ENCODE measurements at places on chromosomes 1 and 21.
A peak's percentile ranks its signal among the peaks of the same experiment; 100 is the strongest.

DNA sequence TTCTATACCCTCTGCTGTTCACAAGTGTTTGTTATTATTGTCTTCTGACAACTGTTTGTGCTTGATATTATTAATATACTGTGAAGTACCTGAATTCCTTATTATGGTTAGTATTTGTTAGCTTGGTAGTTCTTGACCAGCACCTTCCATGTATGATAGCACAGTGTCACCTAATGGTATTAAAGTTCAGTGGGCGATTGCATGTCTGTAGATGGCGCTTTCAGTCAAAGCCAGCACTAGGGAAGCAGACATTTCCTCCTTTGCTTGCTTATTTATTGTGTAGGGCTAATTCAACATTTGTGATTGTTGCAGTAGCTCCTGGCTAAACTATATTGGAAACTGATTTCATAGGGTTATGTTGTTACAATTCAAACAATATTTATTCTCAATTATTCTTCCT, 218.0 kb downstream of the ZP4 start:
- peak; percentile 46 for DNase-seq

GRCh38 chr21:16945580-16945979, 567.3 kb upstream of the CXADR start:
- no peak for DNase-seq

DNA sequence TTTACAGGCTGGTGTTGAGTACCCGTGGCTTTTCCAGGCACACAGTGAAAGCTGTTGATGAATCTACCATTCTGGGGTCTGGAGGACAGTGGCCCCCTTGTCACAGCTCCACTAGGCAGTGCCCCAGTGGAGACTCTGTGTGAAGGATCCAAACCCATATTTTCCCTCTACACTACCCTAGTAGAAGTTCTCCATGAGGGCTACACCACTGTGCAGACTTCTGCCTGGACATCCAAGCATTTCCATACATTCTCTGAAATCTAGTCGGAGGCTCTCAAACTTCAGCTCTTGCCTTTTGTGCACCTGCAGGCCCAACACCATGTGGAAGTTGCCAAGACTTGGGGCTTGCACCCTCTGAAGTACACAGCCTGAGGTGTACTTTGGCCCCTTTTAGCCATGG, 227.8 kb downstream of the BACH1 start:
- no peak for DNase-seq

DNA sequence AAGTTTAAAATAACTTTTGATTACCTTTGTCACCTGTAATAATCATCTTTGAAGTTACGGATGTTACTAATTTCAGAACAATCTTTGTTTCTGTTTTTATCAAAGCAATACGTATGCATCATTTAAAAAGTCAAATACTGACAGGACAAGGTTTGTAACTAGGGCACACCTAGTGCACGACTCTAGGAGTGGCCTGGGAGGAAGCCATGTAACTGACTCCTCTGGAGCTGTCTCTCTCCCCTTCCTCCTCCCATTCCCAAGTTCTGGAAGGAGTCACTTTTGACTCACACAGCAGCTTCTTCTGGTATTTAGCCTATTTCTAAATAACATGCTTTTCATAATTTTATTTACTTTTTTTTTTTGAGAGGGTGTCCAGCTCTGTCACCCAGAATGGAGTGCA, 11.8 kb upstream of the RAP1GAP start:
- no peak for DNase-seq

DNA sequence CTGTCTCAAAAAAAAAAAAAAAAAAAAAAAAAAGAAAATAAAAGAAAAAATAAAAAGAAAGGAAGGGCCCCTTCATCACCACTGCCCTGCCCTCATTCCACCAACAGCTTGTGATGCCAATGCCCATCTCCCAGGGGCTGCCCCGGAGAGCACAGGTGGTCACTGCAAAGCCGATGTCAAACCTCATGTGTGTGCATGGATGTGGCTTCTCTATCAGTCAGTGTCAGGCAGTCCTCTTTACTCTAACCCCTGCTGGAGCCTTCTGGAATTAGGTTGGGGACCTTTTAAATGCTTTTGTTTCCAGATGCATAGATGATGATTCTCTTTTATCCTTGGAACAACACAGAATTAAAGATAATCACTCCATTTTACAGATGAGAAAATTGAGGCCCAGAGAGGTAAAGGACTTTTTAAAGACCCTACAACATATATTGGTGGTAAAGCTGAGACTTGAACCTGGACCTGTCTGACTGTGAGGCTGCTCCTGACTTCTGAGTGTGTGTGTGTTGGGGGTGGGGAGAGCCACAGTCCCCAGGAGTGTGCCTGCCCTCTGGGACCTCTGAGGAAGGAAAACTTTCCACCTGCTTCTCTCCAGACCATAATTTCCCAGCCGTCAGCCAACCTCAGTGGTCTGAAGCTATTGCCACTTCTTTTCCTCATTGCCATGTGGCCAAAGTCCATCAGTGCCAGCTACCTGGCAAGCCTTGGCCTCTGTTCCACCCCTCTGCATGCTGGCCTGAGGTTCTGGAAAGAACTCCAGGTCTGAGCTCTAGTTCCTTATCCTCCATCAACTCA, 3.0 kb upstream of the TMEM54 start:
- no peak for DNase-seq

- DNase-seq: no peak
Observed at GRCh38 chr1:10575616-10576015, 100.9 kb downstream of the PEX14 start.

GRCh38 chr1:187143783-187144182, 315.0 kb downstream of the PLA2G4A start:
- DNase-seq: no peak

- DNase-seq: no peak
Observed at GRCh38 chr21:45858180-45858579, 123.4 kb upstream of the COL6A1 start.

- no peak for DNase-seq
Observed at GRCh38 chr21:25191141-25191540, 416.1 kb downstream of the MRPL39 start.

- no peak for DNase-seq
Observed at GRCh38 chr1:152777510-152778137, 2.7 kb downstream of the LCE1F start.

DNA sequence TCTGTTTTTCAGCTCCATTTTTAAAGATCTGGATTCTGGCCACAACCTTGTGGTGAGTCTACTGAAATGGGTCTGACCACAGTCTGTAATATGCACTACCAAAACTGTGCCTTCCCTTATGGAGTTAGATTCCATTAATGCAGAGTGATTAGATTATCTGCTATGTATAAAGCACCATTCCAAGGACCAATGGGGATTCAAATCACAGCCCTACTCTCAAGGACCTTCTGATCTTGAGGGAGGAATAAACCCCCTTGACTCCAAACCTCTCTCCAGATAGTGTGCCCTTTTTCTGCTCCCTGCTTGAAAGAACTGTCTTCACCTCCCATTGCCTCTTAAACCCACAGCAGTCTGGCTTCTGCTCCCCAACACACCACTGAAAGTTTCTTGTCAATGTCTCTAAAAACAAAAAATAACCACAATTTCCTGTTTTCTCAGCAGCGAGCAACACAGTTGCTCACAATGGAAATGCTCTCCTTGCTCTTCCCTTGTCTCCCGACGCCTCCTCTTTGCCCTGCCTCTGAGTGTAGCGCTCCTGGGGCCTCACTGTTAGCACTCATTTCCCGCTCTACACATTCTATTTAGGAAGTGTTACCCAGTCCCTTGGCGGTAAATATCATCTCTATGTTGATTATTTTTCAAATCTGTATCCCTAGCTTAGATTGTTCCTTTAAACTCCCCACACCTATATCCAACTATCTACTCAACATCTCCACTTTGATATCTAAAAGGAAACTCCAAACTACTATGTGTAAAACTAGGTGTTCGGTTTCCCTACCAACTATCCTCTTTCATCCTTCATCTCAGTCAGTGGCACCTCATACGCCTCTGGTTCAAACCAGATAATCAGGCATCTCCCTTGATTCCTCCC, 13.6 kb downstream of the PCNX2 start:
- no peak for DNase-seq

DNA sequence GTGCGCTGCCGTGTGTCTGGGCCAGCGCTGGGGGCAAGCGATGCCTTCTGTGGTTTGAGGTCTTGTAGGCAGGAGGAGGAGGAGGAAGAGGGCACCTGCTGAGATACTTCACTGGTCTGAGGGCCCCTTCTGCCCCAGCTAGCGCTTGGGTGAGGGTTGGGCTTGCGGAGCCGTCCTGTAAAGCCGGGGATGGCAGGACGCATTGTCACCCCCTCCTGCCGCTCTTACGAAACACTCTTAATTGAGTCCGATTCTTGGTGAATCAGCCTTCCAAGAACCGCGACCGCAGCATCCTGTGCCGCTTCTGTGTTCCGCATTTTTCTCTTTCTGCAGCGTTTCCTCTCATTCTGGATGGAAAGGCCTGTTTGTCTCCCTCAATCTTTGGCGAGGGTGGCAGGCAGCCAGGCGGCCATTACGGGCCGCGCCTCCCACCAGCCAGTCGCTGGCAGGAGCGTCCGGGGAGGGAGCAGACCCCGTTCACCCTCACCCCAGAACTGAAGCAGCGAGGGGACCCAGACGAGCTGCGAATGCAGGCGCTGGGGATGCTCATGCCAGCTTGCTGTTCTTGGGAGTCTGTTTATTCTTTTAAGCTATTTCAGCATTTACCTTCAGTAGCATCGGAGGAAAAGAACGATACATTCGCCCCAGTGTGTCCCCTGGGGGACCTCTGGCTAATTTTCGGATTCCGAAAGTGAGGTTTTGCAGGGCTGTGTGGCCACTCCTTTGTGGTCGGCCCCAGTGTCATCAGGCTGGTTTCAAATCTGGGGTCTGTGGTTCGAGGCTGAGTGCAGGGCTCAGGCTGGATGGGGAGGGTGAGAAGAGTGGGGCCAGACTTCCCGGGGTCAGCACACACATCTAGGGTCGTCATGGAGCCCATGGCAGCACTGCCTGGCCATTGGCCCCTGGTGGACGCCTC, 62.7 kb downstream of the SKI start:
- DNase-seq: no peak

DNA sequence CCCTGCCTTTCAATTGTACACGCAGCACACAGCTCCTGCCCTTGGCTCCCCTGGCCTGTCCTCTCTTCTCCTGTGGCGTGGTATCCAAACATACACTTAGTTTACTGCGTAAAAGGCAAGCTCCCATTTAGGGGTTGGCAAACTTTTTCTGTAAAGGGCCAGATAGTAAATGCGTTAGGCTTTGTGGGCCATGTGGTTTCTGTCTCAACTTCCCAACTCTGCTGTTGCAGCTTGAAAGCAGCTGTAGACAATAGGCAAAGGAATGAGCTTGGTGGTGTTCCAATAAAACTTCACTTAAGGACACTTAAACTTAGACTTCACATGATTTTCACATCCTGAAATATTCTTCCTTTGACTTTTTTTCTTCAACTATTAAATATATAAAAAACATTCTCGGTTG, 63.3 kb downstream of the RHOU start:
- DNase-seq: no peak

DNA sequence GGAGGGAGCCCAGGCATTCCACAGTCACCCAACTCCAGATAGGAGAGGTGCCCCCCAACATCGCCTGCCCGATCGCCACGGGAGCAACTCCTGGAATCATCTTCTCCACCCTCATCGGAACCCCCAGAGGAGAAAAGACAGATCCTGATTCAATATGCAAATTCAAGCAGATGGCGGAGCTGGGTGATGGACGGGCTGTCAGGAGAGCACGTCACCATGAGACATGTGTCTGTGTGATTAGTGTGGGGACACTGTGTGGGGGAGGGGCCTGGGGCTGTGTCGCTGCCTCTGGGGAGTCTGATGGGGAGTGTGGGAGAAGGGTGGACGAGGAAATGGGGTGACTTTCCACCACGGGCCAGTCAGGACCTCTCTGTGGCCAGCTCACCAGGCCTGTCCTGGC, 90.2 kb upstream of the CSF3R start:
- no peak for DNase-seq

DNA sequence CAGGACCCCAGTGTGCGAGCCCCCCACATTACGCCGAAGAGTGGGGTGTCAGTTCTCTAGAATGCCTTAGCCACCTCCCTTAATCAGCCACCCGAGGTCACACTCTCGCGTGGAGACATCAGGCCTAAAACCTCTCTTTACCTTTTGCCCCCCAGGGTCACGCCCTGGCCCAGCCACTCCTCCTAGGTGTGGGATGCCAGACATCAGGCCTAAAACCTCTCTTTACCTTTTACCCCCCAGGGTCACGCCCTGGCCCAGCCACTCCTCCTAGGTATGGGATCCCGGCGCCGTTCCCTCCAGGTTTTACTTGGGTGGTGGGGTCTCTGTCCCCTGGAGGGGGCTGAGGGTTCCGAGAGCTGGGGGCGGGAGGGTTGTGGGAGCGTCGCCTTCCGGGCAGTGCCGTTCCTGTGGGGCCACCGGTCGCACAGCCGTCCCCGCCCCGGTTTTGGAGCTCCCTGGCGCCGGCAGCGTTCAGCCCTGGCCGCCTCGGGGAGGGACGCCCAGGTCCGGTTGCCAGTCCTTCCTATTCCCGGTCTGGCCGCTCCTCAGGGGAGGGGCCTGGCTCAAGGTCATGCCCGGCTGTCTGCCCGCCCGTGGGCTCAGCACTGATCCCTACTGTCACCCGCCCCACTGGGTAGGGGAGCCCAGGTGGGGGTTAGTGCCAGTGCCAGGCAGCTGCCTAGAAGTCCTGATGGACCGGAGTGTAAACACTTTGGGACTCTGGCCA, 882 bp downstream of the VPS13D start:
- DNase-seq: no peak

DNA sequence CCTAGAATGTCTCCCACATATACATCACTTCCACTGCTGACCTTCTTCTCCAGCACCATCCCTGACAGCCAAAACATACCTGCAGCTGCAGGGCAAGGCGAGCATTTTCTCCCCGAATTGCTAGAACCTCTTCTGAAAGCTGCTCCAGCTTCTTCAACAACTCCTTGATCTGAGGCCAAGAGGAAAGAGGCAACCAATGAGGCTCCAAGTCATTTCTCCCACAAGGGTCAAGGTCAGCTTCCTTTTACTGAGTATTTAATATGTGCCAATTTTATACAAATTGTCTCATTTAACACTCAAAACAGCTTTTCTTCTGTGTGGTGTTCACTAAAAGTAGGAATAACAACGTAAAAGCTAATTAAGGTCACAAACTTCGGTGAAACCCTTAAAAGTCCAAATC, 9.4 kb upstream of the PIAS3 start:
- no peak for DNase-seq

DNA sequence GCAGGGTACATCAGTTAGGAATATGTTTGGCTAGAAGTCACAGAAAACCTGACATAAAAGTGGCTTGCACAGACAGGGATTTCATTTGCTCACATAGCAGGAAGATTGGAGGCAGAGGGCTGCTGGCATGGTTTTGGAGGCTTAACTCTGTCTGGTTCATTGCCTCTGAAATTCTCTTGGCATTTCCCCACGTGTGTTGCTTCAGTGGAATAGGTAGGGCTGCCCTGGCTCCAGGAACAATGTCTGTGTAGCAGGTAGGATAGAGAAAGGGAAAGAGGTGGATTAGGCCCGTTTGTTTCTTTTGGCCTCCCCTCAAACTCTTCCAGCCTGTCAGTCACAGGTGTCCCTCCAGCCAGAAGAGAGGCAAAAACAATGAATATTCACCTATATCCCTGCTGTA, 20.5 kb upstream of the SIPA1L2 start:
- DNase-seq: no peak

GRCh38 chr1:119103764-119104163, 36.7 kb downstream of the WARS2 start:
- no peak for DNase-seq

All from NCI-H1092 (cell line).